Astrocyte (in vitro differentiated cells and primary cell): ENCODE measurements at places on chromosomes 3 and 15. TPM values are rescaled to one million over a fixed set of nuclear protein-coding genes. Genes with fewer than 3 reads are reported as not detected.

DNA sequence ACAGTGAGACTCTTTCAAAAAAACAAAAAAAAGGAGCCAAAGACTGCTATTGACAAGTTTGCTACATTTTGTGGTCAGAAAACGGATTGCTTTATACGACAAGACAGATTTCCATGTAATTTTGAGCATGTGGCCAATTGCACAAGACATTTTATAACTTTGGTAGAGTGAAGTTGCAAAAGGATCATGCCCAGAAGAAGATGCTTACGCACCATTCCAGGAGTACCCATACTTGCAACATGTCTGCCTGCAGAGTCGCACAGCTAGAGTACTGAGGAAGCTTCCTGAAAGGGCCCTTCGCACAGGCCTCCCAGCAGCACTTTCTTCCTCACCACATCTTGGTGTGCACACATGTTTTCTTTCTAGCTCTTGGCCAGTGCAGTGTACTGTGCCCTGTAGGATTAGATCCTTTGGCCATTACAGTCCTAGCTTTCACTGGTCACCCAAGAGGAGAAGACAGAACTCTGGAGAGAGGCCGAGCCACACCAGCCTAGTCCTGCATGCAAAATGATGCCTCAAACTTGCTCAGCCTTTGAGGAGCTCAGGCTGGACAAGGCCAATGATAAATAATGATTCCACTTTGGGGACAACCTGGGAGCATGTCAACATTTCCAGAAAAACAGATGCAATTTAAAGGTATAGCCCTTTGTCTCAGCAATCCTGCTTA, 11.7 kb downstream of the CHDH start:
- no peaks in the 10 kb centered on the region for H3K36me3 ChIP-seq
- no peak for DNase-seq
- H3K27ac ChIP-seq, result no peak overlapping the region
- no peak overlapping the region for H3K4me3 ChIP-seq
- no peaks in the 10 kb centered on the region for H3K4me1 ChIP-seq

DNA sequence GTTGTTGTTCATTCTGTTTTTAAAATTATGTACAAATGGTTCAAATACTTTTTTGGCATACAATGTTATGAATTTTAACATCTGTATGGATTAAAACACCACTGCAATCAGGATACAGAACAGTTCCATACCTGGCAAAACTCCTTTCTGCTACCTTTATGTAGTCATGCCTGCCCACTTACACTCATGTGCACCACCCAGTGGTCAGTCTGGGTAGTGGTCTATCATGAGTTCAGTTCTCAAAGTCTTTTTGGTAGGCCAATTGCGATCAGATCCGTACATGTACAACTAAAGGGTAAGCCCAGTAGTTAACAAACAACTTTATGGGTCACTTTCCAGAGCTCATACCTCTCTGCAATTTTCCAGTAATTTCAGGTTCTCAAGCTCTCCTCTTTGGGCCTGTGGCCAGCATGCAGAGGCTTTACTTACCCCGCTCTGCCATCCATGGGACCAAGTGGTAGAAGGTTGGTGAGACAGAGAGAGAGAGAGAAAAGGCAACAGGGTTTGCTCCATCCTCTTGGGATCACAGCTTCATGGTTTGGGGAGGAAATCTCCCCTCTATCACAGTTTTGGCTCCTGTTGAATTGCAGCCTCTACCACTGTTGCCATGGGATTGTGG, 63.9 kb upstream of the FAM98B start:
- no peaks in the 10 kb centered on the region for H3K4me1 ChIP-seq
- DNase-seq, result peak; percentile 27
- H3K36me3 ChIP-seq, result no peaks in the 10 kb centered on the region
- H3K4me3 ChIP-seq, result no peak overlapping the region

- H3K4me1 ChIP-seq, result peaks cover 8% of the 10 kb centered on the region
- H3K36me3 ChIP-seq, result no peaks in the 10 kb centered on the region
- DNase-seq, result no peak
- no peaks in the 10 kb centered on the region for H3K27me3 ChIP-seq
These were observed 158.1 kb upstream of the ZNF385D start for GRCh38 chr3:21909096-21909495.

The ANKRD34C gene
- 0.05 TPM in 1 of 2 replicates, not detected in the other for total RNA-seq

DNA sequence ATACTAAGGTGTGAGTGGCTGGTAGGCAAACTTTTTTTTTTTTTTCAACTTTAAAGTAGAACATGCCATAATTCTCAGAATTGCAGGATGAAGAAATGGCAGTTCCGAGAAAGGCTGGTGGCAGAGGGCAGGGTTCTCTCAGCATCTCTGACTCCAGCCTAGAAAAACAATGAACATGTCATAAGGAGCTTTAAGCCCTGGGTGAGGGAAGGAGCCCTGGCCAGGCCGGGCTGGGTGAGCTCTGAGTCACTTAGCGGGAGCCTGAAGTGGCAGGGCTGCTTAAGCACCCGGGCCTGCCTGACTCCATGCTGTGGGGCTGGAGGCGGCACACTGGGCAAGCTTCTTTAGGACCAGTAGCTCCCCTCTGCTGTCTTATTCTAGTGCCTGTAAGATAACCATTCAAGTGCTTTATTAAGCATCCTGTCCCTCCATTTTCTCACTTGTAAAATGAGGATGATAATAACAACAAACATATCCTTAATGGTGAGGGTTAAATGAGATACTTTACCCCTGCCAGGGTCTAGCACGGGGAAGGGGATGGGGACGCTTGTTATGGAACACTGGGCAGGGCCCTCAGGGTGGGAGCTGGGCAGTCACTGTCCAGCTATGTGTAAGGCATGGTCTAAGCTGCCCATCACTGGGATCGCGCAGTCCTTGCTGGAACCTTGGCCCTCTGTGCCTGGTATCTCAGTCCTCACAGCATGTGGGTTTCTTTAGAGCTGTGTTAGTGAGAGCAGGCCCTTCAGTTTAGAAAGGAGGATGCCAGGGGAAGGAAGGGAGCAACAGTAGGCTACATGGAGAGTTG, 18.4 kb downstream of the SMAD6 start:
- H3K27me3 ChIP-seq, result no peaks in the 10 kb centered on the region
- H3K36me3 ChIP-seq, result no peaks in the 10 kb centered on the region
- H3K4me1 ChIP-seq, result peaks cover 25% of the 10 kb centered on the region
- no peak overlapping the region for H3K4me3 ChIP-seq
- no peak overlapping the region for H3K27ac ChIP-seq
- peak; percentile 71 for DNase-seq

The SMCO1 gene
- total RNA-seq, result not detected in 2 replicates

GRCh38 chr15:91849749-91850161, 3.8 kb upstream of the SLCO3A1 start:
- H3K4me3 ChIP-seq, result no peak overlapping the region
- H3K36me3 ChIP-seq, result no peaks in the 10 kb centered on the region
- peaks cover 3% of the 10 kb centered on the region for H3K27me3 ChIP-seq
- DNase-seq, result peak; percentile 37
- no peak overlapping the region for H3K27ac ChIP-seq
- H3K4me1 ChIP-seq, result peaks cover 10% of the 10 kb centered on the region

The GOLGA8J gene
- 0.67 TPM in 1 of 2 replicates, not detected in the other for total RNA-seq

The MKRN3 gene
- not detected in 2 replicates for total RNA-seq

DNA sequence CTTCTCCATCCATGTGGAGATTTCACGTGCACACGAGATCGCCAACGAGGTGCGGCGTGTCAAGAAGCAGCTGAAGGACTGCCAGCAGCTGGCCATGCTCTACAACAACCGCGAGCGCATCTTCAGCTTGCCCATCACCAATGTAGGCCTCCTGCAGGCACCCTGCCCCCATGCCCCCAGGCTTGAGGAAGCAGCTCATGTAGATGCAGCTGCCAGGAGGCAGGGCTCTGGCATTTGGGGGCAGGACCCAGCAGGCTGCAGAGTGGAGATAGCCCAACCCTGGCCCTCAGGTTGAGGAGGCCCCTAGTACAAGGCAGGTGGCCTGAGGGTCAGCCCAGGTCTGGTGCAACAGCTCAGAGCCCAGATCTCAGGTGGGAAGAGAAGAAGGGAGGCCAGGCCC, 36.4 kb downstream of the DNAH1 start:
- no peaks in the 10 kb centered on the region for H3K4me1 ChIP-seq
- DNase-seq, result no peak
- H3K36me3 ChIP-seq, result no peaks in the 10 kb centered on the region
- H3K27ac ChIP-seq, result no peak overlapping the region

- no peaks in the 10 kb centered on the region for H3K36me3 ChIP-seq
- H3K4me1 ChIP-seq, result peaks cover 5% of the 10 kb centered on the region
- H3K4me3 ChIP-seq, result peak overlapping the region; percentile 48
- DNase-seq, result peak; percentile 74
- peaks cover 10% of the 10 kb centered on the region for H3K27me3 ChIP-seq
These were observed 68.4 kb upstream of the TNFAIP8L3 start for GRCh38 chr15:51162865-51163762.

DNA sequence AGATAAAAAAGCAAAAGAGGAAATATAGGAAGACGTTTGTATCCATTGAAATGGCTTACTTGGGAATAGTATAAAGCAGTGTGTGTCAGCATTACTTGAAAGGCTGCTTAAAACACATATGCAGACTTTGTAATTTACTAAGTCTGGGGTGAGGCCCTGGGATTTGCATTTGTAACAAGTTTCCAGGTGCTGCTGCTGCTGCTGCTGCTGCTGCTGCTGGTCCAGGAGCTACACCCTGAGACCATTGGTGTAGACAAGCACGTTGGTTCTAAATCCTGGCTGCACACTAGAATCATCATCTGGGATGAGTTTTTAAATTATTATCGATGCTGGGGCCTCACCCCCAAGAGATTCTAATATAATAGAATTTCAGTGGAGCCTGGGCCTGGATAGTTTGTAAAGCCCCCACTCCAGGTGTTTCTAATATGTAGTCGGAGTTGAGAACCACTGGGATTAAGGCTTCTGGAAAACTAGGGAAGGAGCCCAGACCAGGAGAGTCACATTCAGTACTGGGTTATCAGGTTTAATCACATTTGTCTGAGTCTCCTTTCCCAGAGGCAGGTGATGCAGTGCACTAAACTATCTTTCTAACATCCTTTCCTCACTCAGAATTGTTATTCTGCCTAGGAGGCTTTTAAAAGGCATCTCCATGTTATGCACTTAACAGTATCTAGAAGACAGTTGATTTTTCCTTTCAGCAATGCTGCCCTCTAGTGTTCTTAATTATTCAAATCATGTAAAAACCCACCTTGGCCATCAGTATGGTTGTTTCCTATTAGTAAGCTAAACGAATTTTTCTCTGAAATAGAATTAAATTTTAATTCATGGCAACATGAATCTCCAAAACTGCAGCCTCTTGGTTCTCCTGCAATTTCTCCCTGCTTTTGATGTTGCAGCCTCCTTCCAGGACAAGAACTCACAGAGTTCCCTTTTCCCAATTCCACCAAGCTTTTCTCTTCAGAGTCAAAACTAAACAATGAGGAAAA, 45.4 kb downstream of the SSR3 start:
- no peak overlapping the region for H3K4me3 ChIP-seq
- H3K27me3 ChIP-seq, result no peaks in the 10 kb centered on the region
- no peaks in the 10 kb centered on the region for H3K4me1 ChIP-seq
- H3K36me3 ChIP-seq, result no peaks in the 10 kb centered on the region
- DNase-seq, result peak; percentile 33

The IL17RC gene
- 20.1 and 23.9 TPM in 2 replicates for total RNA-seq

The CAPN3 gene
- 0.38 and 0.57 TPM in 2 replicates for total RNA-seq

GRCh38 chr3:60759439-60759838, 491.8 kb downstream of the FHIT start:
- no peak overlapping the region for H3K27ac ChIP-seq
- no peaks in the 10 kb centered on the region for H3K27me3 ChIP-seq
- peaks cover 6% of the 10 kb centered on the region for H3K4me1 ChIP-seq
- no peaks in the 10 kb centered on the region for H3K36me3 ChIP-seq
- no peak overlapping the region for H3K4me3 ChIP-seq
- DNase-seq, result no peak

The MAP2K1 gene
- 62.4 and 66.5 TPM in 2 replicates for total RNA-seq

- H3K27ac ChIP-seq, result no peak overlapping the region
- no peak overlapping the region for H3K4me3 ChIP-seq
- H3K27me3 ChIP-seq, result no peaks in the 10 kb centered on the region
- peak; percentile 43 for DNase-seq
- H3K36me3 ChIP-seq, result no peaks in the 10 kb centered on the region
These were observed 41.9 kb upstream of the KCNMB2 start for GRCh38 chr3:178494386-178494785.

DNA sequence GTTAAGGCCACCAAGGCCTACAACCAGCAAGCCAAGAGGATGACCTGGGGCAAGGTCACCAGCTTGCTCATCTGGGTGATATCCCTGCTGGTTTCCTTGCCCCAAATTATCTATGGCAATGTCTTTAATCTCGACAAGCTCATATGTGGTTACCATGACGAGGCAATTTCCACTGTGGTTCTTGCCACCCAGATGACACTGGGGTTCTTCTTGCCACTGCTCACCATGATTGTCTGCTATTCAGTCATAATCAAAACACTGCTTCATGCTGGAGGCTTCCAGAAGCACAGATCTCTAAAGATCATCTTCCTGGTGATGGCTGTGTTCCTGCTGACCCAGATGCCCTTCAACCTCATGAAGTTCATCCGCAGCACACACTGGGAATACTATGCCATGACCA, 3.6 kb downstream of the CXCR6 start:
- peaks cover 9% of the 10 kb centered on the region for H3K36me3 ChIP-seq
- H3K4me3 ChIP-seq, result no peak overlapping the region
- no peak overlapping the region for H3K27ac ChIP-seq
- no peaks in the 10 kb centered on the region for H3K4me1 ChIP-seq
- DNase-seq, result no peak

- H3K27me3 ChIP-seq, result no peaks in the 10 kb centered on the region
- H3K4me1 ChIP-seq, result peaks cover 31% of the 10 kb centered on the region
- no peaks in the 10 kb centered on the region for H3K36me3 ChIP-seq
- DNase-seq, result peak; percentile 33
- no peak overlapping the region for H3K27ac ChIP-seq
These were observed 88.0 kb downstream of the HMG20A start for GRCh38 chr15:77508541-77509243.

The PTPN23 gene
- total RNA-seq, result 40.3 and 40.4 TPM in 2 replicates

DNA sequence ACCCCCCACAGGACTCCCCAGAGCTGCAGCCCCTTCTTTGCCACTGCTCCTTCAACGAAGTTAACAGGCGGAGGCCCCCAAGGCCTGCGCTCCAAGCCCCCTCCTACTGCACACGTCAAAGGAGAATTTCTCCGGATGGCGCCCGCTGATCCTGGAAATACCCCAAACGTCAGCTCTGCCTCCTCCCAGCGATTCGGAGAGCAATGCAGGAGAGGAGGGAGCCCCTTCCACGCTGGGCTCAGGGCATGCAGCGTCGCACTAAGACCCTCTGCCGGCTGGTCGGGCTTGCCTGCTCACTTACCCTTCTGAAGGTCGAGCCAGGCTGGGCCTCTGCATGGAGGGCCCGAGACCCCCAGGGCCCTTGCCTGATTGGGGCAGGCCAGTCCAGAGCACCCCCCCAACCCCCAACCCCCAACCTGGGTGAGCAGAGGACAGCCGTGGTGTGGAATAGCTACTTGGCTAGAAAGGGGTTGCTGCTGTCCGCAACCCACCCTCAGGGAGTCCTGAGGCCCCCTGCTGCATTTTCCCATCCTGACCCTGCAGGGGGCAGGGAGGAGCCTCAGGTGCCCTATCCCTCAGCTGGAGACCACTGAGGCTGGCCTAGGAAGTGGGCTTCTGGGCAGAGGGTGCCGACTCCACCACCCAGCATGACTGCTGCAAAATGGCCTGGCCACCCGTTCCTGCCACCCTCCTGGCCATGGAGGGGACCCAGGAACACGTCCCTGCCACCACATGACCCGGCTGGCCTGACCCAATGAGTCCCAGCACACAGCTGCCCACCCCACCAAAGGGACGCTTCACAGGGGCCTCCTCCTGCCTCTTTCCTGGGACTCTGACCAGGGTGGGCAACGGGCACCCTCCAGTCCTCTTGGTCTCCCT, 976 bp downstream of the ATP2B2 start:
- H3K4me3 ChIP-seq, result no peak overlapping the region
- peaks cover 6% of the 10 kb centered on the region for H3K4me1 ChIP-seq
- DNase-seq, result no peak
- peaks cover 19% of the 10 kb centered on the region for H3K27me3 ChIP-seq
- H3K27ac ChIP-seq, result no peak overlapping the region

The CAMKV gene
- total RNA-seq, result 0.22 and 0.45 TPM in 2 replicates

- peak; percentile 91 for DNase-seq
- peaks cover 27% of the 10 kb centered on the region for H3K36me3 ChIP-seq
- no peak overlapping the region for H3K4me3 ChIP-seq
- H3K4me1 ChIP-seq, result peaks cover 15% of the 10 kb centered on the region
These were observed 82.3 kb downstream of the RBPMS2 start for GRCh38 chr15:64693134-64693533.

The CP gene
- total RNA-seq, result 0.48 TPM in 1 of 2 replicates, not detected in the other
